NCI-H187 (cell line): ENCODE measurements at places on chromosomes 4 and X.

- no peak for DNase-seq
Measured at GRCh38 chr4:75370576-75370975, 143.6 kb downstream of the RCHY1 start.

GRCh38 chrX:68708503-68709290 is 61.2 kb downstream of the STARD8 start:
- no peak for DNase-seq

GRCh38 chrX:119760026-119760877 is 1.9 kb downstream of the SOWAHD start:
- no peak for DNase-seq

DNA sequence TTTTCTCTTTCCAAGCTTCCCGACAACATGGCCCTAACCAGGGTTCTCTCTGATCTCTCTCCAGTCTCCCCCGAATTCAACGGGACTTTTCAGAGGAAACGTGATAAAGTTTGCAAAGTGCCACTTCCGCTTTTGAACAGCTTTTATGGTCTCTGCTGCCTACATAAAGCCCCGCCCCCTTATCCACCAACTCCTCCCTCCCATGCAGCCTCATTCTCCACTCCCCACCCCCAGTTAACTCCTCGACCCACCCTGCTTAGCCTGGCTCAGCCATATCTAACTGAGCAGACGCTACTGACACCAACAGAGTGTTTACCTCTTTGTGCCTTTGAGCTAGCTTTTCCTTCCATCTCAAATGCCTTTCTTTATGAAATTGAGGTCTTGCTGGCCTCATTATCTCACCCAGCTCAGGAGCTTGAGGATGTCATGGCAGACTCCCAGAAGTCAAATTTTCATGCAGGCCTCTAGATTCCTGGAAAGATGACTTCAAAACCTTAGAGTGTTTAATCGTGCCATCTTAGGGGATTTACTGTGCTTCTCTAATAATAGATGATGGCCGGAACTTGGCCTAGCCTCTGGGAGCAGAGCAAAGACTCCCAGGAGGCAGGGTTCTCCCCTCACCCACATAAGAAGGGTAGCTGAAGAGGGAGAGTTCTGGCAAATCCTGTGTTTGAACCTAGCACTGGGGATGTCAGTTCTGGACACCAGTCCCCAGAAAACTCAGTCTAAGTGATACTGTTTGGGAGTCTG is 606.0 kb downstream of the BCOR start:
- DNase-seq = no peak

GRCh38 chr4:40600850-40601249 is 28.8 kb downstream of the RBM47 start:
- DNase-seq = no peak
